M059J (cell line): ENCODE measurements at places on chromosomes 11 and 22.

- DNase-seq, result no peak
These were observed 97.5 kb upstream of the PRR5 start for GRCh38 chr22:44604455-44604854.

DNA sequence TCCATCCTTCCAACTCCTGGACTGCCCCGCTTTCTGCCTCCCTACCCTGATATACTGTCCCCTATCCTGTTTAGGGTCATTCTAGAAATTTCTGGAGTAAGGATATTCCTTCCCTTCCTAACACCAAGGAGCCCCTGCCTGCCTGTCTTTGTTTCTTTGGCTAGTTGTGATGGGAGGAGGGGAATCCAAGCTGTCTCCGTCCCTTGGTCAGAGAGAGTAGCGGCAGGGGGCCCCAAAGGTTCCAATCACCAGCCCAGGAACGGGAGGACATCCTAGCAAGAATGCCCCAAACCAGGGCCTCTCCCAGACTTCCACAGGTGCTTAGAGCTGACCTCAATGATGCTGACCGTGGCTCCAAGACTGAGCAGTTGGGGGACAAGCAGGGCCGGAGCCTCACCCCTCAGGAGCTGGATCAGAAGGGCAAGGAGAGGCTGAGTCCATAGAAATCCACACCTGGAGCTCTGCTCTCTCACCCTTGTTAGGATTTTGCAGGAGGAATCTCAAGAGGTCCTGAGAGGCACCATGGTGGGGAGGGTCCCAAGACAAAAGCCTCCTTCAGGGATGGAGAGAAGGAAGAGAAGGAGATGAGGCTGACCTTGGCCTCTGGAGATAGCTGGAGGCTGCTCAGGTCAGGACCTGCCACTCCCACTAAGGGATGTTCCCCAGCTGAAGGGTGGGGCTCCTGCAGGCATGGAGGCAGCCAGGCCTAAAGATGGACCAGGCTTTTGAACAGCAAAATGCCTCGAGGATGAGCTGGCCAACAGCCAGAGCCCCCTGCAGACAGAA, 13.6 kb downstream of the SLC22A12 start:
- DNase-seq, result no peak

- DNase-seq, result peak; percentile 66
These were observed at the start of gene LIF for GRCh38 chr22:30245985-30246813. LIF (minus strand) TSS chr22:30246759; CDS start chr22:30246695, 64 bp downstream.

DNA sequence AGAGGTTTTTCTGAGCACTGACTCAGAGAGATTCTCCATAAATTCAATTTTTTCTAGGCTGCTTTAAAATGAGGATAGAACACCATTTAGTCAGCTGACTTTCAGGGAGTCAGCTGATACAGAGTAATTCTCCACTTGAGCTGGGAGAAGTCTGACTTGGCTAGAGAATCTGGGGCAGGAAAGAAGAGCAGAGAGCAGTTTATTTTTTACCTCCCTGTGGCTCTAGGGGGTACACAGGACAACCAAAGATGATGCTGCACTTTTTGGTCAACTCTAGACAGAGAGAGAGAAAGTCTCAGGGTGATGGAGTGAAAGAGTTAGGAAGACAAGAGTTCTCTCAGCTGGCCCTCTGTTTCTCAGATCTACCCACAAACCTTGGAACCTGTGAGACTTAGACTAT, 67.3 kb upstream of the EED start:
- DNase-seq, result no peak
